ENCODE measurements at places on chromosomes 7 and 10.

- no peak for DNase-seq
These were observed 1.3 kb upstream of the EIF3B start for GRCh38 chr7:2353113-2353935.

DNA sequence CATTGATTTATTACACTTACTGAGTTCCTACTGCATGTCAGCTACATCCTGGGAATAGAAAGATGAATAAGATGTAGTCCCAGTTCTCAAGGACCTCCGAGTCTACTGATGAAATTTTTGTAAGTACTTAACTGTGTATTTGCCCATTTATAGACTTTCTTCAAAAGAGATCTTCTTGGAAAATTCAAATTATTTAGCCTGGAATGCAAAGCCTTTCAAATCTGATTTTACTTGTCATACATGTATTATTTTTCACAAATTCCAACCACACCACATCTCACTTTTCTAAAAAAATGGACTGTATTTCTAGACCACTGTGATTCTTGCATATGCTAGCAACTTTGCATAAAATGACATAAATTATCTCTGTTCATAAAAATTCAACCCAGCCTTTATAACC is 581.3 kb downstream of the ATRNL1 start:
- DNase-seq = no peak

- no peak for DNase-seq
These were observed 182.6 kb downstream of the TCF7L2 start for GRCh38 chr10:113132591-113133121.

- no peak for DNase-seq
These were observed 57.0 kb downstream of the CALD1 start for GRCh38 chr7:134836447-134836846.

- DNase-seq = no peak
These were observed 14.5 kb downstream of the ZCCHC24 start for GRCh38 chr10:79430936-79431335.

- no peak for DNase-seq
These were observed 48.4 kb upstream of the GTF2IRD1 start for GRCh38 chr7:74405191-74405898.

DNA sequence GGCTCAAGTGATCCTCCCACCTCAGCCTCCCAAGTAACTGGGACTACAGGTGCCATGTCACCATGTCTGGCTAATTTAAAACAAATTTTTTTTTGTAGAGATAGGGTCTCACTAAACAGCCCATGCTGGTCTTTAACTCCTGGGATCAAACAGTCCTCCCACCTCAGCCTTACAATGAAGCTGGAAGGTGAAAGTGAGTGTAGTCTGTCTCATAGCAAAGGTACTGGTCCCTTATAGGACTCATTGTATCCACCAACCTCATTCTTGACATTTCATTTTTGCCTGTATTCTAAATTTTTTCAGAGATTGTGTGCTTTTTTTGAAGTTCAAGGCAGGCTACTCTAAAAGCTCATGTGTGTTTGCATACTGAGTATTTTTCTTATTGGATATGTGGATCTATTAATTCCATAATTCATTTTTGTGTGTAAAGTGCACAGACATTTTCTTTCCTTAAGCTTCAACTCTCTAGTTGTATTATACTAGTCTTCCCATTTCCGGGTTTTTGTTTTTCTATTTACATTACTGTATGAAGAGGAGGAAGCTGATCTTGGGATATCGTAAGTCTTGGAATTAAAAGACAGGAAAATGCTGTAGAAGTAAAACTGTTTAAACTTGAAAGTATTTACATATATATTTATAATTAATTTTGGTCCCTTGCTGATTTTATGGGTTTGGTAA is 13.3 kb downstream of the KMT2E start:
- DNase-seq = no peak

DNA sequence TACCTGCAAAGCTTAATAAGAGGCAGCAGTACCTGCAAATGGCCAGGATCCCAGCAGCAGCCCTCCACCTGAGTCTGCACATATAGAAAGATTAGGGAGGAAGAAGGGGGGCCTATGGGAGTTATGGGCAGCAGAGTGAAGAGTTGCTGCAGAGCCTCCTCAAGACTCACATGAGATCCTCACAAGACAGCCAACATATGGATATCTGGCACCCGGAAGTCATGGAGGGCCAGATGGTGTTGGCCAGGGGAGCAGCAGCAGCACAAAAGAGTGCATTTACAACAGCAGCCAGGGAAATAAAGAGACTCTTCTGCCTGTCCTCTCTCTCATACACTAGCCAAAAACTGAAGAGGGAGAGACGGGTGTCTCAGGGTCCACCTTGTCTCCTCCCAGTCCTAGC is 4.0 kb upstream of the TAS2R40 start:
- DNase-seq = no peak

DNA sequence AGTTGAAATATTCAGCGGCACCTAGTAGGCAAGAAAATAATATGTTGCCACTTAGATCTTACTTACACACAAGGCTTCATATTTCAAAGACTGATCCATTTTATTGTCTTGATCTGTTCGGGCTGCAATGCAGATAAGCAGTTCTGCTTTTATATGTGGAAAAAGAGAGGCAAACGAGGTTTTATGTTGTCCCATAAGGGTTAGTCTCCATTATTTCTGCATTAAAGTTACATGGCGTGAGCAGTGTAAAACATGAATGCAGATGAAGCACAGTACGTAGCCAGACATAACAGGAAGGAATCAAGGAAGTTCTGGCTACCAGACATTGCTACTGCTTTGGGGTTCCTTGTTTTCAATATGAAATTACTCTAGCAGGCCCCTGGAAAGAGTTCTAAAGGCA is 224.8 kb downstream of the BBS9 start:
- no peak for DNase-seq

- DNase-seq = no peak
These were observed 47.2 kb downstream of the DNAJC12 start for GRCh38 chr10:67790534-67791408.
